ENCODE measurements at places on chromosomes 6 and 20.
A peak's percentile ranks its signal among the peaks of the same experiment; 100 is the strongest.

GRCh38 chr6:82246370-82246769 is 1.2 kb downstream of the IBTK start:
- DNase-seq: no peak

GRCh38 chr20:53660947-53661381 is 67.3 kb upstream of the ZNF217 start:
- DNase-seq: no peak

- DNase-seq: no peak
Observed at GRCh38 chr6:2793534-2794151, 28.4 kb downstream of the WRNIP1 start.

DNA sequence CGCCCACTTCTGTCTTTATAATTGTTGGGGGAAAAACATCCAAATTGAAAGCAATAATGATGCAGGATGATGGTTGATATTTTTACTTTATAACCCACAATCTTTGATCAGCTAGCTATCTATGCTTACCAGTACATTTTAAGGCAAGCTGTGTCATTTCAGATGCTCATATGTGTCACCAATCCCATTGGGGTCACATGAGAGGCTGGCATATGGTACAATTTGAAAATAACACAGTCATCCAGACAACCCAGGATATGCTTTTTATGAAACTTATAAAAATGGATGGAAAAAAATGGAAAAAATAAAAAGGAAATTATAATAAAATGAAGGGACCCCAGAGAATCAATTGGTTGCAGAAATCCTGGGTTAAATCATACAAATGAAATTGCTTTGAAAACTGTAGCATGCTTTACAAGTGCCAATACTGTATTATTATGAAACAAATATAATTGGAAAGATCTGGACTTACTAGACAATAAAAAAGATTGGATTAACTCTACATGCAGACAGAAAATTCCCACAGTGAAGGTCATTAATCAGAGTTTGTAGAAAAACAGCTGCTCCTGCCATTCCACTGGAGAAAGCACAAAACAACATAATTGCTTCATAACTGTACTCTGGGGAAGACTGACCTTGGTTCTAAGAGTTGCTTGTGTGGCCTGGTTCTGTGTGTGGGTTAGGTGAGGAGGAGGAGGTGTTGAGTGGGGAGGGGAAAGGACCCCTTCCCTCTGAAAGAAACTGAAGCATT is 13.3 kb upstream of the PRIM2 start:
- DNase-seq: no peak

GRCh38 chr6:115203381-115203780 is 857.3 kb downstream of the FRK start:
- DNase-seq: no peak

DNA sequence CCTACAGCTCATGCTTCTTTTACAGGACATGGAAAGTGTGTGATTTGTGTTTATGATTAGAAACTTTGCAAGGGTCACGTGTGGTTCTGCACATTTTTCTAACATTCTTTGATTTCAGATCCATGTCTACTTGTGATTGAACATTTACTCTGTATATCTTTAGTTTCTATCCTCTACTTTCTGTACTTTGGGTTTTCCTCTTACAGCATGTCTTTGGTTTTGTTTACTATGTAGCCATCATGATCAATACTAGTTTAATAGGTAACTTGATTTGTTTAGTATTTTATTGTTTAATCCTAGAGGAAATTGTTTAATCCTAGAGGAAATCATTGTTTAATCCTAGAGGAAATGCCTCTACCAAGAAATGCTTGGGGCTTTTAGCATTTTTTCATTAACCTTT is 41.8 kb downstream of the XRN2 start:
- DNase-seq: no peak

DNA sequence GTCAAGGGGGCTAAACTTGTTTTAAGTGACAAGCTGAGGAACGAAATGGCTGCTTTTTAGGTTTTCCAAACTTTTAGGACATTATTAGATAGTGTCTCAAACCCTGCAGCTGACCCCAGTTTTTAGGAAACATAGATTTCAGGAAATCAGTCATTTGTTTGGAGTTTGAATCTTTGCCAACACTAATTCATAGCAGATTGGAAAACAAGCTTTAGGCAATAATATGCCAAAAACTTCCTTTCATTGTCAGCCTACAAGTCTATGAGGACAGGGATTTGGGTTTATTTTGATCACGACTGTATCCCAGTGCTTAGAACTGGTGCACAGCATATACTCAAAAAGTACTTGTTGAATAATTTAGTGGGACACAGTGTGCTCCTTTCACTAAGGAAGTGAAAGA is 123.2 kb downstream of the TINAG start:
- DNase-seq: no peak

GRCh38 chr6:106448000-106448426 is 87.5 kb downstream of the CRYBG1 start:
- peak; percentile 69 for DNase-seq

GRCh38 chr6:52990342-52990741 is 4.7 kb downstream of the GSTA4 start:
- no peak for DNase-seq

GRCh38 chr6:10719296-10719963 is 3.4 kb upstream of the TMEM14C start:
- DNase-seq: no peak

GRCh38 chr6:110013386-110013785 is 35.3 kb downstream of the GPR6 start:
- no peak for DNase-seq

DNA sequence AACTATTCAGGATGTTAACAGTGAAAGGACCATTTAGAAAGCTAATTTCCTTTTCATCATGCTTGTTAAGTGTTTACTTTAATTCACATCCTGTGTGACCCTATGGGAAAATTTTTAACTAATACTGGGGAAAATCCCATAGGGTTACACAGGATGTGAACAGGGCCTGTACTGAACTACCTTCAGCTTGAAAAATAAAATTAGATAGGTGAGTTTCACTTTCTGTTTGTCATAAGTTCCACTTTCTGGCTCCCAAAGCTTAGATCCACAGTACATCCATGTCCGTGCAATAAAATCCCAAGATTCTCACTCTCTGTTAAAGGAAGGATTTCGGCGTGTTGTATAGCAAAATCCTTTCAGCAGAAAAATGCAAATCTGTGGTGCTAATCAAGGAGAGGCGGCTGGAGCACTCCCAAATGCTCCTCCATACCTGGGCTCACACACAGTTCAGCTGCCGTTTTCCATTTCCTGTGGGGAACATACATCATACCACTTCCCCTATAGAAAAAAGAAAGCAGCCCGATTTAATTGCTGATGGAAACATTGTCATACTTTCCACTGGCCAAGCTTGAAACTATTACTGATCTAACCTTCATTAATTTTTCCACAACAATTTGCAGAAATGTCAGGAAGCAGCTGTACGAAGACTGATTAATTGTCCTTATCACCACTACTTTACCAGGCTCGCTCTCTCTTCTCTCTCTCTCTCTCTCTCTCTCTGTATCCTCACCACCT is 125.2 kb downstream of the HIVEP2 start:
- no peak for DNase-seq

DNA sequence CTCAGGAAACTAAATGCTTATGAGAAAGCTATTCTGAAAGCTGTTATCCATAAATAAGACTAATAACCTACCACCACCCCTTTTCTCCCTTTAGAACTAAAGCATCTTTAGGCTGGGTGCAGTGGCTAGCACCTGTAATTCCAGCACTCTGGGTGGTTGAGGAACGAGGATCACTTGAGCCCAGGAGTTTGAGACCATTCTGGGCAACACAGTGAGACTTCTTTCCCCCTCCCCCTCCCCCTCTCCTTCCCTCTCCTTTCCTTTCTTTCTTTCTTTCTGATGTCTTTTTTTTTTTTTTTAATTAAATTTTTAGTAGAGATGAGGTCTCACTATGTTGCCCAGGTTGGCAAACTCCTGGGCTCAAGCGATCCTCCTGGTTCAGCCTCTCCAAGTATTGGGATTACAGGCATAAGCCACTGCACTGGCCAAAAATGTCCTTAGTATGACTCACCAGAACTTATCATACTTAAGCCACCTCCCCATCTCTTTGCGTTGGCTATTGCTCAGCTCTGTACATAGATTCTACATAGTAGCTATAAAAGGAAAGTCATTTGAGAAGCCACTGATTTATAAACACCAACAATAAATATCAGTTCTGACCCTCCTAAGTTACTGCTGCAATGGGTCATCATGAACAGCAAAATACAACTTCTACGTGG is 54.8 kb upstream of the SPDEF start:
- DNase-seq: no peak

Data from Right ventricle myocardium inferior (tissue), 1 donor.